ENCODE measurements at places on chromosomes 2 and 18. TPM values are rescaled to one million over a fixed set of nuclear protein-coding genes. Genes with fewer than 3 reads are reported as not detected.

Gene CHAC2
- 3.6 TPM for polyA plus RNA-seq

- no peak for DNase-seq
Observed at GRCh38 chr18:59877361-59877760, 22.4 kb upstream of the PMAIP1 start.

Gene GCFC2
- 48.6 TPM for polyA plus RNA-seq

Gene ITGA4
- 32.0 TPM for polyA plus RNA-seq

DNA sequence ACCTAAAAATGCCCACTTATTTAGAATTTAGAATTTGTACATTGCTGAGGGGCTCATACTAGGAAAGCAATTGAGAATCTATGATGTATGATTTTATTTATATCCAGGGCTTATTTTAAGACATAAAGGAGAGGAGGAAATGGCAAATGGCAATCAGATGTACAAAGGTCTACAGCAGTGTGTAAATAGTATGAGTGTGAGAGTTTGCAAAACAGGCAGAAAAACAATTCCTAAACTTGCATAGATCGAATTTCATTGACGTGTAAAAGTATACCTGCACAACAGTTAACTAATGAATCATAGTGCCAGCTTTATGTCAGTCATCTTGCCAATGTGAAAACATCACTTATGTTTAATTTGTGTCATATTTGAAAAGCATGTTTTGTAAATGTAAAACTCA lies 718.7 kb upstream of the GCFC2 start:
- DNase-seq: no peak

Gene SGPP2
- 17.4 TPM for polyA plus RNA-seq

DNA sequence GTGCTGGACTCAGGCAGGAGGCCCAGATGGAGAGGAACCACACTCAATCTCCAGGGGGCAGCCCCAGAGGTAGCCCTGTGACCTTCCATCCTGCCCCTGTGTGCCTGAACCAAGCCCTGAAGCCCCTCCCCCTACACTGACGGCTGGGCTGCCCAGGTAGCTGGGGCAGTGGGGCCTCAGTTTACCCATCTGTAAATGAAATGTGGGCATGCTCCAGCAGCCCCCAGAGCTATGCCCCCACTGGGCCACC lies 15.8 kb downstream of the CROCC2 start:
- no peak for DNase-seq

GRCh38 chr2:66456183-66457041 lies 21.5 kb downstream of the MEIS1 start:
- no peak for DNase-seq

- DNase-seq: no peak
Observed at GRCh38 chr2:17966798-17967197, 88.3 kb downstream of the KCNS3 start.

GRCh38 chr2:179772346-179772745 lies 89.1 kb downstream of the ZNF385B start:
- DNase-seq: no peak

- DNase-seq: no peak
Observed at GRCh38 chr18:34936772-34937171, 104.4 kb upstream of the MAPRE2 start.

GRCh38 chr2:29522951-29523669 lies 398.3 kb downstream of the ALK start:
- DNase-seq: no peak

- DNase-seq: no peak
Observed at GRCh38 chr2:232473467-232473890, 14.2 kb downstream of the ECEL1 start.

Gene TNFAIP6
- polyA plus RNA-seq: 2.1 TPM

DNA sequence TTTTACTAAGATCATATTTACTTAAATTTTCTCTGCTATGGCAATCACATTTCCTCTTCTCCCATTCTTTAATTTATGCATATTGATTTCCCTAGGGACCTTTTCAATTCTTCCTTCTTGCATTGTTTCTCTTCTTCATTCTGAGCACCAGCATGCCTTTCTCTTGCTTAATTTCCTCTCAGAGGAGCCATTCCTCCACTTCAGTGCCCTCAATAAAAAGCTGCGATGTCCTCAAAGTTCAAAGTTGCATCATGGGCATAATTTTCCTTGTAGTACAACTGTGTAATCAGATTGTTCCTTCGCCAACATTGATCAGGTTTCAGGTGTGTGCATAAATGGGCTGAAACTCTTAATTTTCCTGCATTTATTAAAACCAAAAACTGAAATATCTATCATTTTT lies 21.8 kb upstream of the CD226 start:
- no peak for DNase-seq

Measured in left renal cortex interstitium (tissue), 4 donors.